ENCODE measurements at places on chromosomes 2 and 18.

DNA sequence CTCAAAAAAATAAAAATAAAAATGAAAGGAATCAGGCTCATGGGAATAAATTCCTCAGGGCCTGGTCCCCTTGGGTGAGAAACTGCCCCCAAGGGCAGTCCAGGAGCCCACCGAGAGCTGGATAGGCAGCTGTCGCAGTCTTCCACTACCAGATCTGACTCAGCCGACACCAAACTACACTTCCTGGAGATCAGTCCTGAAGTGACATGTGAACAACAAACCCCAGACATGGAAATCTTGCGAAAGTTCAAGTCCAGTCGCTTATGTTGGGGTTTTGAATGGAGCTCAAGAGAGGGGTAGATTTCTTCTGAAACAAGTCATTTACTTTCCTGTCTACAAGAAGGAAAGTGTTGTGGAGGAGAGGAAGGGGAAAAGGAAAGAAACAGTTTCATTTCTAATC lies 12.9 kb downstream of the ADCY3 start:
- no peak for DNase-seq

DNA sequence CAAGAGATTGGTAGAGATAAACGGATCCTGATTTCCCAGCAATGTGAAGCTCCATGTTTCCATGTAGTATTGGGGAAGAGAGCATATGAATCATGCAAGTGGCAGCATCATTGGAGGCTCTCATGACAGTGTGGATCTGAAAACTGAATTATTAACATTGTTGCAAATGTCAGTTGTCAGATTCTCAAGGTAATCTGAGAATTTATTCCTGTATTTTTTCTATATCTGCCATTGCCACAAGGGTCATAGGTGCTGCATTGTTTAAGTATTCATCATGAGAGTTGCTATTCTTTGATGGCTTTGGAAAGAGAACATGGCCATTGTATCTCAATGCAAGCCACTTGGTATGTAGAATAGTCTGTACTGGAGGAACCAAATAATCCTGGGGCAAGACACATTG lies 1217.0 kb upstream of the ZEB2 start:
- no peak for DNase-seq

GRCh38 chr2:9169349-9170107 lies 37.1 kb upstream of the ASAP2 start:
- DNase-seq: no peak

- DNase-seq: peak; percentile 67
These were observed 168.3 kb upstream of the VRK2 start for GRCh38 chr2:57878171-57878865.

GRCh38 chr2:171034315-171034714 lies 105.3 kb downstream of the GORASP2 start:
- no peak for DNase-seq

GRCh38 chr2:39780825-39781600 lies 2.0 kb upstream of the THUMPD2 start:
- DNase-seq: no peak

DNA sequence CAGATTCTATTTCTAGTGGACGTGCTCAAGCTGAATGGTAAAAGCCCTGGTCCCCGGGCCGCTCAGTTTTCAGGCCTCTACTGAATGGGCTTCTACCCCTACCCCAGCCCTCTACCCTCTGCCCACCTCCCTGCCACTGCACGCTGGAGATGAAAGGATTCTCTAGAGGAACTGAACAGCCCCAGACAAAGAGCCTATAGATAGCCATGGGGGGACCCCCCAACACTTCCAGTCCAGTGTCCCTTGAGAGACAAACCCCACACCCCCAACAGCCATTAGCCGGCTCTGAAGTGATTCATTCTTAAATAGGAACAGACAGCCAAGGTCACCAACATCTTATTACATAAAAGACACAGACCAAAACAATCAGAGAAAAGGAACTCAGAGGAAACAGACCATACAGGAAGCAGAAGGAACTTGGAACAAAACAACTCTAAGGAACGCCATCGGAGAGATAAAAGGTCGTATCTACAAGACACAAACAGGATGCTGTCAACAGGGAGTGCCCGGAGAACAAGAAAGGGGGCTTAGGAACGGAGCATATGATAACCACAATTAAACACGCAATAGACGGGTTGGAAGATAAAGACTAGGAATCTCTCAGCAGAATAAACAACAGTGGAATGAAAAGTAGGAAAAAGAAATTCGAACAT lies 23.5 kb downstream of the TMEM37 start:
- DNase-seq: no peak

- no peak for DNase-seq
These were observed 118.8 kb downstream of the MEP1B start for GRCh38 chr18:32308493-32309120.

DNA sequence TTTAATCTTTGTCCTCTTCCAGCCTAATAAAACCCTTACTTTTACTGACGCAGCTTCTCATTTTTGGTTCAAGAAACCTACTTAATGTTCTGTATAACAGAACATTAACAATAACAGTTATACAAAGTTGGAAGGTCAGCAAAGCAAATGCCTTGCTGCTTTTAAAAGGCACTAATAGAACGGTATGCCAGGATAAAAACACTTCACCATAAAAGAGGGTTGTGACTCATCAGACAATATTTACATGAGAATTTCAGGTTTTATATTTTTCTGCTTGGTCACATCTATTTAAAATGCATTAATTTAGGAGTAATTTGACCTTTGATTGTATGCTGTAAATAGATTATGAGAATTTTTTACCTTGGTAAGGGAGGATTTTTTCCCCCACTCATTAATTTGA lies 3.0 kb downstream of the KLHL41 start:
- DNase-seq: no peak

DNA sequence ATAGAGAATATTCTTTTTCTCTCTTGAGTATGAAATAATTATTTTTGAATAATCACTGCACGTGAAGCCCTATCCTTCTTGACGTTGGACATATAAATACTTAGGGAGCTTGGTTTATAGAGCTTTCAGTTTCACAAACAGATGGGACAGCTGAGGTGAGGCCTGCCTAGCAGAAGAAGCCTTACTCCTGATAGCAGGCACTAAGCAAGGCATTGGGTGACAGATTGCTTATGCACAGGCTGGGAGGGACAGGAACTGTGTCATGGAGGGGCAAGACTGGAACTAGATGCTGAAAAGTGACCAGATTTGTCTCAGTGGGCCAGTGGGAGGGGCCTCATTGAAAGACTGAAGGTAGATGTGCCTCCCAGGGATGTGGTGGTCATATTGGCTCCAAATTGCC lies 220.8 kb downstream of the NEDD4L start:
- no peak for DNase-seq

- DNase-seq: peak; percentile 92
These were observed 90.2 kb upstream of the DNAJC10 start for GRCh38 chr2:182625814-182626213.

DNA sequence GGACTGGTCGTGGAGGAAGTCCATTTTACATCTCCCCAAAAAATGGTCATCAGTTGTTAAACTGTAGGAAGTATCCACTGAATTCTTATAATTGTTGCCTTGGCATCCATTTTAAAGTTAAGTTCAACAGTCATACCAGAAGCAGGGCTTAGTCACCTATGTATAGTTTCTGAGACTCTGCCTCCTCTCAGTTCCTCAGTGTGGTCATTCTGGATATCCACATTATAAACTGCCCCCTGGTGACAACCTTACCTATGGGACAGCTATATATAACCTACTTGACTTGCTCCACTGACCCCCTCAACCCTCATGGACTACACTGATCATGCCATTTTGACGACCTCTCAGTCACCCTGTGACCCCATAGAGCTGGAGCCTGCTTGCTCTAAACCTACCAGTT lies 617.0 kb downstream of the LRP1B start:
- DNase-seq: no peak

DNA sequence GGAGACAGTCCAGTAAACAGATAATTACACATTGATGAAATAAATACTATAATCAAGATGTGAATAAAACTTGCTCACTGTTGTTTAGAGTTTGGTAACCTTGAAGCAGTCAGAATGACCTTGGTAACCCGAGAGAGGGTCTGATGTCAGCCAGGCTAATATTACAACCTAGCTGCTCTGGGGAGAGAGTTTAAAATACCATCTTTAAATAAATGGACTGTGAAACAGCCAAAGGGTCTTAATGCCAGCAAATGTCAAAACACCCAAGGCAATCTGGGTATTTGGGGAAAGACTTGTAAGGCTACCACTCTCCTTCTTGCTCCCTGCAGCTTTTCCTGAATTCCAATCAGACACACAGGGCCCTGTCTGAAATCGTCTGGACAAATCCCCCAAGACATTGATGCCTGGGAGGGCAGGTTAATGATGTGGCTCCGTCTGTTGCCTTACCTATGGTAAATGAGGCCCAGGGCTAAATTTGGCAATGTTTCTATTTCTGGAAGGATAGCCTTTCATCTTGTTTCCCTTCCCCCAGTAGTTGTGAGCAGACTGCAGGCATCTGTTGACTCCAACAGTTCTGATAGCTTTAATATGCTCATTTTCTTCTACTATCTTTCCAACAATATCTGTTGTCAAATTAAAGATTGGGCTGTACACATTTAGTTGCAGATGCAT lies 43.0 kb upstream of the ITGB6 start:
- no peak for DNase-seq

- no peak for DNase-seq
These were observed 125.2 kb upstream of the GAREM1 start for GRCh38 chr18:32595832-32596231.

- DNase-seq: no peak
These were observed 700.2 kb downstream of the EPHA4 start for GRCh38 chr2:220871909-220872308.

- DNase-seq: no peak
These were observed 450.7 kb upstream of the SLC14A2 start for GRCh38 chr18:45164551-45164950.

GRCh38 chr2:66555091-66555490 lies 120.2 kb downstream of the MEIS1 start:
- no peak for DNase-seq

DNA sequence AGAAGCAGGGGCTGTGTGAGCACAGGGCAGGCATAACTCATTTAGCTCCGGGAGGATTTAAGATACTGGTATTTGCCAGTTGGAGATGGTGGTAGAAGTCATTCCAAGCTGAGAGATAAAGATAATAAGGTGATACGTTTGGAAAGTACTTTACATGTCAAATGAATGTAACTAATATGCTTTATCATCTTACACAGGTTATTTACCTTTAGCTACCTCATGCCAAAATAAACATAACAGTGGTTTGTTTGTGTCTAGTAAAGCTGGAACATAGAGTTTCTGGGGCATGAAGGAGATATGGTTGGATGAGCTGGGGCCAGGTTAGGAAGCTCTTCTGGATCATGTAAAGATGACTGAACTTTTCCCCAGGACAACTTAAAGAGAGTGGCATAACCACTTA lies 126.9 kb upstream of the PIK3C3 start:
- DNase-seq: peak; percentile 5

DNA sequence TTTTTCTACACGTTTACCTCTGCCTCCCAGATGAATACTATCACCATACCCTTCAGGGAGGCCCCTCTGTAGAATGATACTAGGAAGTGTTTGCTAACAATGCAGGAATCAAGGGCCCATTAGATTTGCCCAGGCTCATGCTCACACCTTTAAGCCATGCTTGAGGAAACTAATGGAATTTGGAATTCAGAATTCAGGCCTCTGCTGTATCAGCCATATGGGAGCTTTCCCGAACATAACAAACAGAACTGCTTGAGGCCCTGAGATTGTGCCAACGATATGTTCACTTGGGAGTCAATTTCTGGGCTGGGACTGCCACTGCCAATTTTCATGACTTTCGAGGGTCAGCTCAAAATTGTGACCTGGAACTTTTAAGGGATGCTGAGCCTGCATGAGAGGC lies 282.5 kb downstream of the CLIP4 start:
- DNase-seq: no peak

DNA sequence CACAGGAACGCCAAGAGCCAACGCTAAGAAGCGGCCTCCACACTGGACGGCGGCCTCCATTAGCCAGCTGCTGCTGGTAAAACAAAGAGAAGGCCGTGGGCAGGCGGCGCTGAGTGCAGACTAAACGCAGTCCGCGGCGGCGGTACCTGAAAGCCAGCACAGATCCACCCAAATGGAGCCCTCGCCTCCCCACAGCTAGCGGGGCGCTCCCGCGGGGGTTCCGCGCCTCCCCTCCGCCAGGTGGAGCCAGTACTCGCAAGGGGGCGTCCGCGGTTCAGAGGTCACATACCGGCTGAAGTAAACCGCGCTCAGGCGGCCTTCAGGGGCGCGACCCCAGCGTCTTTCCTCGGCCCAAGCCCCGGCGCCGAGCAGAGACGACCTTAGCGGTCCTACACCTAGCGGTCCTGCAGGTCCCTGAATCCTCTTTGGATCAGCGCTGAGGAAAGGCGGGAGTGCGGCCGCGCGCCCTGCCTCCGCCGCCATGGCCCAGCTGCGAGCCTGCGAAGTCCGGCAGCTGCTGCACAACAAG lies 293.1 kb upstream of the ERBB4 start:
- no peak for DNase-seq

- DNase-seq: no peak
These were observed 9.8 kb downstream of the ARID5A start for GRCh38 chr2:96546321-96546720.

Measured in NCI-H2081 treated with DMSO at 0.1 percent for 48 hours (cell line).